ENCODE measurements at places on chromosomes 6 and 20.
A peak's percentile ranks its signal among the peaks of the same experiment; 100 is the strongest.

- no peak for DNase-seq
Measured at GRCh38 chr20:58251979-58252591, 23.6 kb upstream of the ANKRD60 start.

- no peak for DNase-seq
Measured at GRCh38 chr6:166105341-166106075, 62.1 kb downstream of the TBXT start.

DNA sequence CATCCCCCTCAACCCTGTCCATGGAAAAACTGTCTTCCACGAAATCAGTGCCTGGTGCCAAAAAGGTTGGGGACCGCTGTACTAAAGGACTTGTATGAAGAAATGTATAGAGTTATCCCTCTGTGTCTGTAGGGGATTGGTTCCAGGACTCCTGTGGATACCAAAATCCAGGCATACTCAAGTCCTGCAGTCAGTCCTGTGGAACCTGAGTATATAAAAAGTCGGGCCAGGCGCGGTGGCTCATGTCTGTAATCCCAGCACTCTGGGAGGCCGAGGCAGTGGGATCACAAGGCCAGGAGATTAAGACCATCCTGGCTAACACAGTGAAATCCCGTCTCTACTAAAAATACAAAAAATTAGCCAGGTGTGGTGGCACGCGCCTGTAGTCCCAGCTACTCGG is 42.0 kb downstream of the LCA5 start:
- DNase-seq: no peak

- DNase-seq: no peak
Measured at GRCh38 chr6:7671076-7671475, 54.8 kb upstream of the BMP6 start.

DNA sequence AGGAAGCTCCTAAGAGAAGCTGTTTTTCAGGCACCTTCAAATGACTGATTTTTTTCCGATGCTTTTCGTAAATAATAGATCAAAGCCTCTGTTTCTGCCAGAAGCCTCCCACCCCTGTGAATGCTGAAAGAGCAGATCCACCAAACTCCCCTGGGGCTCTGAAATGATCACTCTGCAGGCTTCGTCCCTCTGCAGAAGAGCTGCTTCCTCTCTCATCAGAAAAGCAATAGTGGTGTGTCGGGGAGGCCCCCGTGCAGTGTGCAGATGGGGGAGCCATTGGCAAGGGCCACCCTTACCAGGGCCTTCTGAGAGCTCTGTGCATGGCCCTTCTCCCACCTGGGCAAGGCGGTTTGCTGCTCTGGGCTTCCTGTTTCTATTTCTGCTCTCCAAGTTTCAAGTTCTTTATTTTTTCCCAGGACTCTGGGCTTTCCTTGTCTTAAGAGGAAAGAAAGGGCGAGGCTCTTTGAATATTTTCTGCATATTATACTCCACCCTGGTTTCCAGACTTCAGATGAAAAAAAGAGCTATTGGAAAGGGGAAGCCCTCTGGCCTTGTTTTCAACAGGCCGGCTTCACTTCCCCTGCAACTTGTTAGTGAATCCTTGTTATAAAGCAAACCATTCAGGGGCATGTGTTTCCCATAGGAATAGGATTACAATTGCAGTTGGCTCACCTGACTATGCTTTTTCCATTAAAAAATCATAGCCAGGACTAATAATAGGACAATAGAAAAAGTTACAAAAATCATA is 155.2 kb downstream of the TTLL2 start:
- no peak for DNase-seq

DNA sequence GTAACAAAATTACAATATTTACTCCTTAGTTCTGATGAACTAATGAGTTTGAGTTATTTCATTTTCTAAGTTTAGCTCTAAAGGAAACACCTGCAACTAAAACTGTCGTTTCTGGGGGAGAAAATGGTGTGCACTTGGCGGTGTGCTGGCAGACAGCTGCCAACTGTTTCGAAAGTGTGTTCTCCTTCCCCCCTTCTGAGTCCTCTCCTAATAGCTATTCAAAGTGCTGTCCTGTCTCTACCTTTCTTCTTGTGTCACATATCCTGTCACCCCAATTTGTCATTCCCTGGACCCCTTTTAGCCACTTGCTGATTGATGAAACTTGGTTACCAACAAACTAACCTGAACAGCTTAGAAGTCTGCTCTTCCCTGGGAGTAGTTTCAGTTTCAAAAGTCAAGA is 4.9 kb upstream of the UBE2J1 start:
- no peak for DNase-seq

GRCh38 chr6:123418071-123418470 is 218.7 kb downstream of the TRDN start:
- DNase-seq: no peak

- DNase-seq: no peak
Measured at GRCh38 chr6:150667359-150667758, 67.7 kb downstream of the PLEKHG1 start.

DNA sequence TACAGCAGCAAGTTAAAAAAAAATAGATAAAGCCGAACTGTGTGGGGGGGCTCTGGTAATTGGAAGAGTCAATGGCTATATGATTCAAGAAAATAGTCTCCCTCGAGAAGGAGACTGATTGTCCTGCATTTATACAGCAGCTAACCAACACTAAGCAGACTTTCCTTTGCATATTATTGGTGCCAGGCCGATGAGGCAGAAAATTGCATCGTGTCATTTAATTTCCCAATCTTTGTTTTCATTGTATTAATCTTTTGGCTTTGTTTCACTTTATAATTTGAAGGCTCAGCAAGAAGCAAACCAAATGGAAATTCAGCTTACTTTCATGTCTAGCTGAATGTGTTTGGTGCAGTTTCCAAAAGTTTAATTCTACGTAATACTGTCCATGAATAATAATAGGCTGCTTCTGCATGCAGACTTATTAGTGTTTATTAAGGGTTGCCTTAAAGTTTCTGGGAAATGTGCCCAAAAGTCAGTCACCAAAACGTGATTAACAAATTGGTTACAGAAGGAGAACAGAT is 258.5 kb downstream of the HACE1 start:
- DNase-seq: no peak

DNA sequence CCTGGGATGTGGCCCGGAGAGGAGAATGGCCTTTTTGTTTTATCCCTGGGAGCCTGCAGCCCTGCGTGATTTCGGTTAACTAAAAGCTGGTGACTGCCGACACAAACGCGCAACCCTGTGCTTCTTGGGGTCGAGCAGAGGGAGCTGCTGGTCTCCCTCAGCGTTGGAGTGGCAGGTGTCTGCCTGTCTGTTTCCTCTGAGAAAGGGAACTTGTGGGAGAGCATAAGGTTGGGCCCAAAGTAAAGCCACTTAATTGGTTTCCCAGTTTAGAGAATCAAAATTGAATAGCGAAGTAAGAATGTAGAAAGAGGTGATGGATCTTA is 500 bp downstream of the LTV1 start:
- DNase-seq: no peak

- DNase-seq: no peak
Measured at GRCh38 chr20:34938466-34939163, 17.0 kb downstream of the GSS start.

DNA sequence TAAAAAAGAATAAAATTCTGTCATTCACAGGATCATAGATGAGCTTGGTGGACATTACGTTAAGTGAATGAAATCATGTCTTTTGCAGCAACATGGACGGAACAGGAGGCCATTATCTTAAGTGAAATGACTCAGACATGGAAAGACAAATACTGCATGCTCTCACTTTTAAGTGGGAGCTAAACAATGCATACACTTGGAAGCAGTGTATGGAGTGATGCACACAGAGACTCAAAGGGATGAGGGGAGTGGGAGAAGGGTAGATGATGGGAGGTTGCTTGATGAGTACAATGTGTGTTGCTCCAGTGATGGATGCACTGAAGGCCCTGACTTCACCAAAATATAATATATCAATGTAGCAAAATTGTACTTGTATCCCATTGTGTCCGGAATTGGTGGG is 293.4 kb downstream of the CD109 start:
- DNase-seq: no peak

DNA sequence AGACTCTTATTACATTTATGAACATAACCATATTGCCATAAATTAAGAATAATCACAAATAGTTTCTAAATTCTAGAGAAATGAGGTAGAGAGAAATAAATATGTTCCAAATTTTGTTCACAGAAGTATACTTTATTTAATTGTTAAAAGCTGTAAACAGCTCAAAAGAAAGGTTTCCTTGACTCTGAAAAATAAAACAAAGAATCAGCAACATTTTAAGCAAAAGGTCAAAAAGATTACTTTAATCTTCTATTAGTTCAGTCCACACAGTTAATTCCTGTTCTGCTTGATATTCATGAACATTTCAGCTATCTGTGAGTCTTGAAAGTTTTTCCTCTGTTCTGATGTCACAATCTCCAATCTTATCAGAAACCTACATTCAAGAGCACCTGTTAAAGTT is 197.9 kb downstream of the GJA1 start:
- DNase-seq: no peak

DNA sequence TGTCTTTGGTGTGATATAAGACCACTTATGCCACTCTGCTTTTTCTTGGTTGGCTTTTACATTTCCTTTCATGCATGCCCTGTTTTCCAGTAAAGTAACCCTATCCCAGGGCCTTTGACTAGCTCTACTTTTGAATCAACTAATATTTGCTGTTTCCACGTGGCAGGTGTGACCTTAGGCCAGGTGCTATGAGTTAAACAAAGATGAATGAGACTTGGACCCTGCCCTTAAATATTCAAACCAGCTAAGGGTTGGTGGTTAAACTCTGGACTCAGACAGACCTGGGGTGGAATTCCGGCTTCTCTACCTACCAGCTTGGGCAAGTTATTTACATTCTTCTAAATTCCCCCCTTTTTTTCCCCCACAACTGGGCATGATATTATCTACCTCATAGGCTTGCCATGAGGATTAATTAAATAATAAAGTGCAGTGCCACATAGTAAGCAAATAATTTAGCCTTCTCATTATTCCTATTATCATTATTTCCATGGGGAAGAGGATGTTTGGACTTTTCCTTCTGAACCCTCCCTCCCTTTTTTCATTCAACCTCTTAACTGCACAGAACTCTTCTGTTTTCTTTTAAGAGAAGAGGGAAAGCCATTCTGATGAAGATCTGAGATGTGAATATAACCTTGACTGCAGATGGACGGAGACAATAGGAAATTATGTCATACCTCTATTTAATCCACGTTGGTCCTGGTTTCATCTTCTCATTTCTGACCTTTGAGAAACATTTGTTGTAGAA is 143.6 kb upstream of the TNFAIP3 start:
- DNase-seq: no peak

GRCh38 chr6:148524976-148525375 is 182.3 kb downstream of the SASH1 start:
- DNase-seq: no peak

DNA sequence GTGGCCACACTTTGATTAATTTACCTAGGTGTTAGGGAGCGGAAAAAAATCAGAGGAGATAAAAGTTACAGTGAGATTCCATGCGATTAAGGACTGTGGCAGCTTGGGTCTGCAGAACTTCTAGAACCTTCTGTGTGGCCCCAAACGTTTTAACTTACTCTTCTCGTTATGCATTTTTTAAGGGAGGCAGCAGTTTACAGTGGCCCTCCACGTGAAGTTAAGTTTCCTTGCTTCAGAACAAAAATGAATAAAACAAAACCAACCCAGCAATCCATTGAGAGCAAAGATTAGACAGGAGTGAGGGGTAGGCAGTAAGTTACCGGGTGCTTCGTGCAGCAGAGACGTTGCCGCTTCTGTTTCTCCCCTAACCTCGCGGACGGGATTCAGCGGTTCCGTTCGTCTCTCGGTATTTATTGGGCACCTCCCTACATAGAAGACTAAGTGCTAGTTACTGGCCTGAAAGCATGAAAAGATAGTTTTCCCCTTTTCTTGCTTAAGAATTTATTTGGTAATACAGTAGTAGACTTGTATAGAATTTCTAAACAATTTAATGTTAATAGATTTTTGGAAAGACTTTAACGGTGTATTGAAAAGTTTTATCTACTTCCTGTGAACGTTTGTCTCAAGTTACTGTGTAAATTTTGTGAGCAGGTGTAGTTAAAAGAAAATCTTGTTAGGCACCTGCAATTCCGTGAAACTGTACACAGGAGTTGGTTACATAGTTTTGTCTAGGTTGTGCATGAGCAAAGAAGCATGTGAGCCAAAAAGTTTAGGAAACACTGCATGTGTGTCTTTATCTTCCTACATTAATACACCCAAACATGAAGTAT is 1.1 kb downstream of the BAG2 start:
- peak; percentile 20 for DNase-seq

- DNase-seq: no peak
Measured at GRCh38 chr20:1456300-1456699, 10.3 kb downstream of the NSFL1C start.

DNA sequence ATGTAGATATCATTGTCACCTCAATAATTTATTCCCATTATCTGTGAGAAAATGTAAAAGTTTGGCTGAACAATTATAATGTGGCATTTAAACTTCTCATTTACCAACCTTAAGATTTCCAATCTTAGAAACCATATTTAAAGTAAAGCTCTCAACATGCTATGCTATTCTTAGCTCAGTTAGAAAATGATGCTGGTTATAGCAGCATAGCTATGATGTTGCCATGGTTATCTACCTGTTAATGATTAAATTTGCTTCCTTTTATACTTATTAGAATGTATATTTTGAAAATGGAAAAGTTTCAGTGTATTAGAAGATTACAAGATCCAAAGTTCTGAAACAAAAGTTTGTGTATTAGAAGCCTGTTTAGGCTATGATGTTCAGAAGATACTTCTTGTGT is 110.1 kb downstream of the GPR63 start:
- DNase-seq: no peak

DNA sequence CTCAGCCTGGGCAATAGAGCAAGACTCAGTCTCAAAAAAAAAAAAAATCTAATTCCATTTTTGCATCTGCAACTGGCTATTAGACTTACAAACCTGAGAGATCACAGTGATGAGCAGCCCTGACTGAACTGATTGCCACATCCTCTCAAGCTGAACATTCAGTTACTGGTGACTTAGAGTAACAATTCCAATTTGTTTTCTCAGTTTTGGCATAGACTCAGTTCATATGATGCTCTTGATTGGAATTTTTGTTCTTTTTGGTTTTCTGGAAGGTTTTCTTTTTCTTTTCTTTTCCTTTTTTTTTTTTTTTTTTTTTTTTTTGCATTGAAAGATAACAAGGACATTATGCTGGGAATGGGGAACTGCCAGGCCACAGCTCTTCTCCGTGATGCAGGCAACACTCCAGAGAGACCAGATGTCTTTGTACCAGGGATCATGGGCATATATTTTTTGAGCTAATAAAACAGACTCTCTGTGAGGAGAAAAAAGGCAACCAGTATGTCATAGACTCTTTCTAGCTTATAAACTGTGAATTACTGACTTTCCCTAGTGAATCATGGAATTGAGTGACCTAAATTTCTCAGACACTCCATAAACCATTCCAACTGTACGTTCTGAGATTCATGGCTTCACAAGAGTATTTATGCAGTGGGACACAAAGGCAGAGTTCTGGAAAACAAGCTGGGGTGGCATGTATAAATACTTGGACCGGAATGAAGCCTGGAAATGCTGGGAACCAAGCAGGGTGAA is 86.0 kb upstream of the SLC2A12 start:
- no peak for DNase-seq

- DNase-seq: no peak
Measured at GRCh38 chr20:51067792-51068191, 44.9 kb upstream of the KCNG1 start.

- DNase-seq: no peak
Measured at GRCh38 chr6:13278164-13278563, 50.2 kb downstream of the TBC1D7 start.

- no peak for DNase-seq
Measured at GRCh38 chr6:49553384-49553783, 2.9 kb downstream of the C6orf141 start.

- DNase-seq: no peak
Measured at GRCh38 chr6:5522147-5522546, 260.8 kb downstream of the FARS2 start.
